NCI-H146 (cell line): ENCODE measurements at places on chromosomes 16 and 17.

GRCh38 chr17:37255432-37255831 lies 120.4 kb upstream of the C17orf78 start:
- no peak for DNase-seq

- DNase-seq: no peak
These were observed 58.1 kb downstream of the ZFHX3 start for GRCh38 chr16:72989579-72990551.

- DNase-seq: no peak
These were observed 2.9 kb downstream of the FASN start for GRCh38 chr17:82094931-82095776.

DNA sequence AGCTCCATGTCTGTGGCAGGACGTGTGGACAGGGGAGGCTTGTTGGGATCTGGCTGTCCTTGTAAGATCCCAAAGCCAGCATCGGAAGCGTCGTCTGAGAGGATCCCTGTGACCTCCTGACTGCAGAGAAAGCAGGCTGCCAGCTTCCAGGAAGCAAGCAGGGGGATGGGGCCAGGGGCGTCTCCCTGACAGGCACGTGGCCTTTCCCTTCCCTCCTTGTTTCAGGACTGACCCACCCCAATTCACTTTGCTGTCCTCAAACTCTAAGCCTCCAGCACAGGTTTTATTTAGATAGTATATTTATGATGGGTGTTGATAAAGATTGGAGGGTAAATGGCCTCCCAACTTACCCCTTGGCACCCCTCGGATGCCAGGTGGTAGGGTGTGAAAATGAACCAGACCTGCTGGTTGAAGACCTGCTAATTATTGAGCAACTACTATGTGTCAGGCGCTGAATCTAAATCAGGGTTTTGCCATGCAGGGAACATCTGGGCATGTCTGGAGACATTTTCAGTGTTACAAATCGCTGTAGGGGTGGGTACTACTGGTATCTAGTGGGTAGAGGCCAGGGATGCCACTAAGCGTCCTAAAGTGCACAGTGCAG lies 24.5 kb downstream of the SOCS1 start:
- no peak for DNase-seq

DNA sequence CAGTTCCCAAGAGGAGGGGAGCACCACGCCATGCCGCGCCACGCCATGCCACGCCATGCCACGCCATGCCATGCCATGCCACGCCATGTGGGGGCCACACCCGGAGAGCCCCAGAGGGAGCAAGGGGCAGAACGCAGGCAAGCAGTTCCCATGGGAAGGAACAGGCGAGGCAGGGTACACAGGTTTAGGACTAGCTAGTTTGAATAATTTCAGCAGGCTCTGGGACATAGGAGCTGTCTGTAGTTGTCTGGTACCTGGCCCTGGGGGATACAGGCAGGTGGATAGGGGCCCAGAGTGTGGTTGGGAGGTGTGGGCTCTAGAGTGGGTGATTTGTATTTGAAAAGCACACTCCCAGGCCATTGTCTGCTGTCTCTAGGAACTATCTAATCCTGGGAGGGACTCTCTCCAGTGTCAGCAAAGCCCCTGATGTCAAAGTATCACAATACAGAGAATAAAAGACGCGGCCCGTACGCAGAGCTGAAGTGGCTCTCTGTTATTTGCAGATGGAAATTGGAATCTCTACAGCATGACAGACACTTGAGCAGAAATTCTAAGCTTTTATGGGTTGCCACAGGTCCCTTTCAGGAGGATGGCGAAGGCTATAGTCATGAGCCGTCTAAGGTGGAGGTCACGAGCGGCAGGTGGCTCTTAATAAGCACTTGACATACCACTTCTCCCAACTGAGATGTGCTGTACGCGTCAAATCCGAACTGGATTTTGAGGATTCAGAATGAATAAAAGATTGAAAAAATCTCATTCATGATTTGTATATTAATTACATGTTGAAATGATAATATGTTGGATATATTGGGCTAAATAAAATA lies 220.8 kb upstream of the TNRC6C start:
- no peak for DNase-seq

GRCh38 chr16:69270395-69270794 lies 40.8 kb upstream of the VPS4A start:
- no peak for DNase-seq

- no peak for DNase-seq
These were observed 45.3 kb downstream of the ADCY9 start for GRCh38 chr16:4070936-4071335.
